ENCODE measurements at places on chromosomes 6 and 20.

DNA sequence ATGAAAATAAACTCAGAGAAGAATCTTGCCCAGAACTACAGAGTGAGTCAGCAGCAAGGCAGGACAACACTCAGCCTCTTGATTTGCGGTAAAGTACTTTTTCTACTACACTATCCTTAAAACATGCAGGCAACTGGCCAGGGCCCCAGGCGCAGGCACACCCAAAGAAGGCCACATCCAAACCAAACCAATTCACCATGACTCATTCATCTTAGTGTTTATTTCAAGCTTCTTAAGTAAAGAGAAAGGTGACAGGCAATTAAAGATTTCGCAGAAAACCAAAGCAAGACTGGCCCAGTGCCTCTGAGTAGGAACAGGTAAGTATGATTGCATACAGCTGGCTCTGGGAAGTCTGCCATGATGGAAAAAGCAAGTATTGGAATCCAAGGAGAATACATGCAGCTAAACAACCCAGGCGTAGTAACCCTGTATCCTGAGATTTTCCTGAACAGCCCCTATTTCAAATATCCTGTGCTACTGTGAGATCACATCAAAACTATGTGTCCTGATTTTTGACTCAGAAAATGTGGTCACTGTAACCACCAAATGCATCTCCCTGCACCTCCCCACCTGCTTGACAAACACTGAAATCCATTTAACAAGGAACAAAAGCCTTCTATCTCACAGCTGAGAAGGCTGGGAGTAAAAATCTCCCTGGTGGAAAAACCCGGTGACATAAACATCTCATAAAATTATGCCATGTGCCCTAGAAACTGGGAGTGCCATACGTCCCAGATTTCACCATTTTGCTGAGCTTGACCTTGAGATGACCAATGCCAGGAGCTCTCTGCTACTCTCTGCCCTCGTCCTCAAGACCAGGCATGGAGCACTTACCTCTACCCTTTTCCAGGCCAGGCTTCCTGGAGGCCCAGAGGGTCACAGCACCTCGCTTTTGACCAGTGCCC is 12.4 kb downstream of the WFDC3 start:
- DNase-seq: no peak

GRCh38 chr20:54126806-54127655 is 46.8 kb downstream of the CYP24A1 start:
- no peak for DNase-seq

DNA sequence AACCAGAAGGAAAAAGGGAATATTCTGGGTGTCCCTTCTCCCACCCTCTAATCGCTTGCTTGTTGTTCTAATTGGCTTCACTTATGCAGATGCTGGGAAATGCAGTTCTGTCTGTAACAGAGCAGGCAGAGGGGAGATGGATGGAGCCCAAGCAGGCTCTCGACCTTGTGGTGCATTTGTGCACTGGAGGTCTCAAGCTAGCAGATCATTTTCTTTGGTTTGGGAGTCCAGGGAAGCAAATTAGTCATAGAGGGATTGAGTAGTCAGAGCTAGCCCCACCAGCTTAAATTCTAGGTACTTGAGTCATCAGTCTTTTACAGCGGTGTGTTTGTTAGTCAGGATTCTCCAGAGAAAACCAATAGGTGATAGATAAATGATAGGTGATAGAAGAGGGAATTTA is 234.7 kb upstream of the ECI2 start:
- DNase-seq: no peak

- DNase-seq: peak; percentile 59
These were observed 59.8 kb downstream of the CDH4 start for GRCh38 chr20:61311656-61312387.

- DNase-seq: peak; percentile 71
These were observed 71.3 kb upstream of the STXBP5 start for GRCh38 chr6:147132889-147133288.

DNA sequence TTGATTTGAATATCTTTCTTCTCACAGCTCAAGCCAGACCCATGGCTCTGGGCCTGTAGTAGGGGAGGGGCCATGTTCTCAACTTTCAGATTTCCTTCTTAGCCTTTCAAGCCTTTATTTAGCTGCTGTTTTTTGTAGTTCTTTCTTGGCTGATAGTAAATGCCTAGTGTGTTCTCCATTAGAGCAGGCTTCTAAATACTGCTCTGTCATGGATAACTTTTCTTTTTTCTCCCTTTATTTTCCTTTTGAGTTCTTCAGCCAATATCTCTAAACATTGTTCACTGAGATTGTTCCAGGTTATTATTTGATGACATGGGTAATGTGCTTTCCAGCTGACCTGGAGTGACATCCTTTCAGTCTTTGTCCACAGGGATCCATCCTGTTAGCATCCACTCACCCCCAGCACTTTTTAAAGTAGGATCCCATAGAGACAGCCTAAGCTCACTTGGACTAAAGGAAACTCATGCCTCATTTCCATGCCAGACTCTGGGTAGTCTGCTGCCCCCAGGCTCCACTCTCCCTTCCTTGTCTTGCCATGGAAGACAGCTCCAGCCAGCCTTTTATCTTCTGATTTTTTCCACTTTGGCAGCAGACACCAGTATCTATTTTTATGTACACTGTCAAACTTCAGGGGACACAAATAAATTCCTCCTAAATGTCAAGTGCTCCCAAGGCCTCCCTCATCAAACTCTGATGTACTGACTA is 645.6 kb downstream of the RNF144B start:
- no peak for DNase-seq

GRCh38 chr6:36226438-36227047 is 30.0 kb downstream of the BRPF3 start:
- peak; percentile 11 for DNase-seq

DNA sequence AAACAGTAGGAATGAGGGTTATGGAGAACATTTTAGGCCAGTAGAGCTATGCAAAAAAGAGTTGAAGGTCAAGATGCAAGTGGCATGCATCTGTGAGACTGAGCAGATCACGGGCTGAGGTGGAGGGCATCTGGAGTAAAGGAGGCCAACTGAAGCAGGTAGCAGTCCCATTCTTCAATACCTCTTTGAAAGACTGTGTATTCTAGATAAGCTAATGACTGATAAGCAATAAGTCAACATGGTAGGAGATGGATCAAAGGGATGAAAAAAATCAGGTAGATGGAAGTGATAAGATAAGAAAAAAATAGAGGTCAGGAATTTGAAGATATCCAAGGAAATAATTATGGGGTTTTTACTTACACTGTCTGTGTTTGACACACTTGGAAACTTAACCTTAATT is 55.6 kb downstream of the ARMC2 start:
- DNase-seq: no peak

GRCh38 chr6:39765508-39766065 is 26.6 kb upstream of the DAAM2 start:
- DNase-seq: no peak

GRCh38 chr20:23602241-23602640 is 3.5 kb downstream of the CST9 start:
- no peak for DNase-seq

GRCh38 chr20:30811885-30812671 is 445.4 kb upstream of the DEFB115 start:
- DNase-seq: no peak

DNA sequence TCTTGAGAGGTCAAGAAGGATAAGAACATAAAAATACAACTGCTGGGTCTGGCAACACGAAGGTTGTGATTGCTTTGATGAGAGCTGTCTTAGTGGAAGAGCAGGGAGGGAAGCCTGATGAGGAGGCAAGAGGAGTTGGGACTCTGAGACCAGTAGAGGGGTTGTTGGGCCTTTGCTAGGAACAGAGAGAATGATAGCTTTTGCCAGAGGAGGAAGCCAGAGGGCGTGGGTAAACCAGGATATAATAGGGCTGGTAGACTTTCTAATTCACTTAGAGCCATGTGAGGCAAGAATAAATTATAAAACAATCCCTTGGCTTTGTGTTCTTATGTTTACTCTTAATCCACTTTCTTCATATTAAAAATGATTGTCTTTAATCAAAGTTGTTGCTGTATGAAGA is 78.6 kb downstream of the RCAN2 start:
- DNase-seq: no peak

DNA sequence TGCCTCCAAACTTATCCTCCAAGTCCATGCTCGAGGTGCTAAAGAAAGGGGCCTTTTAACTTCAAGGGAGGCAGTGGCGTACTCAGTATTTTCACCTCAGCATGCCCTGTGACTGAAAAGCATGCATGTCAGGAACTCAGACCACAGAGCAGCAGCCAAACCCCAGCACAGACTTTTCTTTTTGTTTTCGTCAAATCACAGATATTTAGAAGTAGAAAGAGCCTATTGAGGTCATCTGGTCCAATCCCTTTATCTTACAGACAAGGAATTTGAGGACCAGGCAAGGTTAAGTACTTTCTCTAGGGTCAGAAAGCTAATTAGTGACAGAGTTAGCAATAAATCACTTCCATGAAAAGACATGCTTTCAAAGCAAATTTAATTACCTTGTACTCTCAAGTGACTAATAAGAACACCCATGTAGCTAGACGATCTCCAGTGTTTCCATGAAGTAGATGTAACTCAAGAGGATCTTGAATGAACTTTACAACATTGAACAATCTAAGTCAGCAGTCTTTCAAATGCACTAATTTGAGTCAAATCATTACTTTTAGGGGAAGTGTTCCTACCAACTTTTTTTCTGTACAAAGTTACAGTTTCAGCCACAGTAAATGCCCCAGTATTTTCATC is 35.9 kb downstream of the MOXD1 start:
- DNase-seq: peak; percentile 12

DNA sequence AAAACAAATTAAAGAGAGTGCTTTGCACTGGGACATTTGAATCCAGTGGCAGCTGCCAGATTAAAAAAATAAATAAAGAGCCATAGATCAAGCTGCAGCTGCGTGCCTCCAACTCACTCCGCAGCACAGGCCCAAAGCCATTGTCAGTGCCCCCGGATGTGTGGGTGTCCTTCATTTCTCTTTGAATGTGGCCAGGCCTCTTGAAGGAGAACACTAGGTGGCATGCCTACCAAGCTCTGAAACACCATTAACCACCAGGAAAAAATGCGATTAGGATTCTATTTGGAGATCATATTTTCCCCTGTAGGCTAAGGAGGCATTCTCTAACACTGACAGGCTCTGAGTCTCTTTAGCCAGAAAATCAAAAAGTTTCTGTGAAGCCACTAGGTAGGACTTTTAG is 549.8 kb downstream of the PRKN start:
- DNase-seq: no peak

DNA sequence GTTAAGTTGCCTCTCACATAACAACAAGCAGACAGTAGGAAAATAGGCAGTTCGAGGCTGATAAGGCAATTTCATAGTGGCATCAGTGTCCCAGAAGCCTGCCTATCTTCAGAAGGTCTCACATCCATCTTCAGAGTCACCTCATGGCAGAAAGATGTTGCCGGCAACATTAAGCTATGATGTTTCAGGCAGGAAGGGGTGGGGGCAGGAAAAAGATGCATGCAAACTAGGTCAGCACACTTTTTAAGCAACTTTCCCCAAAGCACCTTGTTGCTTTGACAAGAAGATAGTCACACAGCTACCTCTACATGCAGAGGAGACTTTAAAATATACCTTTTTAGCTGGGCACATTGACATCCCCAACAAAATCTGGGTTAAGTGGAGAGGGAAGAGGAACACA is 43.2 kb upstream of the SMIM8 start:
- no peak for DNase-seq

GRCh38 chr6:1747003-1747402 is 137.3 kb downstream of the FOXC1 start:
- no peak for DNase-seq

- DNase-seq: peak; percentile 77
These were observed 120.7 kb upstream of the ZFP64 start for GRCh38 chr20:52312132-52312729.

DNA sequence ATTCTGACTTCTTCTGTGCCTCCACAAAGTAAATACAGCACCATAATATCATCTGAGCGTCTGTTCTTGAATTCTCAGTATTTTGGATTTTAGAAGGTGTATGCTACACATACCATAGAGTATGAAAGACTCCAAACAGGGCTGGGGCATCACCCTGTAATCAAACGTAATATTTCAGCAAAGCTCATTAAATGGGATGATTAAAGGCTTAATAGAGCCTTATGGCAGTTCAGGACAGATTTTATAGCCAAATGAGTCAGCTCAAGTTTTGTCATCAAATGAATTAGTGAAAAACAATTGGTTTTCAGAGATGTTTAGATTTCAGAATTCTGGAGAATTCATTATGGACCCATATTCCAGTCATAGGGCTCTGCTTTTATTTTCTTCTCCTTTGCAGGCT is 68.9 kb downstream of the TULP4 start:
- no peak for DNase-seq

DNA sequence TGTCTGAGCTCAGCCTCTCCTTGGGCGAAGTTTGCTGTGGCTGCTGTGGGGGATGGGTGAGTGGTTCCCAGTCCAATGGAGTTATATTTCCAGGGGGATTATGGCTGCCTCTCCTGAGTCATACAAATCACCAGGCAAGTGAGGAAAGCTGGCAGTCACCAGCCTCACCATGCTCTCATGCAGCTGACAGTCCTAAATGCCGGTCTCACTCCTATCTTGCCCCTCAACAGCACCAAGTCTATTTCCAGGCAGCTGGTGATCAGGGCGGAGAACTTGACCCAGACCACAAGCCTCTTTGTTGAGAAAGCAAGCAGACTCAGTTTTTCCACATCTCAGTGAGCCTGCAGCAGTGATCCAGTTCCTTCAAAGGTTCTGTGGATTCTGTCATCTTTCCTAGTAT is 98.9 kb downstream of the TBC1D32 start:
- no peak for DNase-seq

DNA sequence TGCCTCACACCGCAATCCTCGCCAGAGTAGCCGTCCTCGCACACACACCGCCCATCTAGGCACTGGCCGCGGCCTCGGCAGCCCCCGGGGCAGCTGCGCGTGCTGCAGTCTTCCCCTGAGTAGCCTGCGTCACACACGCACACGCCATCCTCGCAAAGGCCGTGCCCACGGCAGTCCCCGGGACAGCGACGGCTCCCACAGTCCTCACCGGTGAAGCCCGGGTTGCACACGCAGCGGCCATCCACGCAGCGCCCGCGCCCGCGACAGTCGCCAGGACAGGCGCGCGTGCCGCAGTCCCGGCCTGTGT is 13.1 kb downstream of the TNXB start:
- peak; percentile 57 for DNase-seq

DNA sequence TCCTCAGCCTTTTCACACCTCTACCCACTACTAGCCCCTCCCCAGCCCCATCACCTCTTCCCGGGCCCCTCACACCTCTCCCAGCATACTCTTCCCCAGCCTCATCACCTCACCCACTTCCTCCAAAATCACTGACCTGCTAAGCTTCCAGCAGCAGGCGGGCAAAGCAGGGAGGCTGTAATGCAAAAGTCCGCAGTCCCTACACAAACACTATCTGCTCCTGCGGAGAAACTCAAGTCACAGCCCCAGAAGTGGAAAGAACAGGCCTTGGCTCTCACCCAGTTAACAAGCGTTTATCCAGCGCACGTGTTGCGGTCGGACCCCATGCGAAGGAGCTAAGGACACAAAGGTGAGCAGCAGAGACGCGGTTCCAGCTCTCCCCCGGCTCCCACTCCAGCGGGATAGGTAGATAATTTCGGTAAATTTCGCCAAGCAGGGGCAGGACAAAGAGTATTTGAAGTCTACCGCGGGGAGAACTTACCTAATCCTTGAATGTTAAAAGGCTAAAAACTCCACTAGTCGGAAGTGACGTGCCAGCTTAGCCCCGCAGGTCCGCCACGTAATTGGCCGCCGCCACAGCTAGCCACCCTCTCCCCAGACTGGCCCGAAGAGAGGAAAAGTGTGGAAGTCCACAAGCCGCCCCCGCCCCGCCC is 728 bp upstream of the TRIM39 start:
- peak; percentile 78 for DNase-seq

Data from NCI-H1417 (cell line).